Skeletal muscle cell (primary cell): ENCODE measurements at places on chromosomes 7 and 10.
A peak's percentile ranks its signal among the peaks of the same experiment; 100 is the strongest.

GRCh38 chr10:15725603-15726002 lies 5.9 kb upstream of the ITGA8 start:
- peak; percentile 13 for DNase-seq

- no peak for DNase-seq
These were observed 1.6 kb downstream of the POLR1F start for GRCh38 chr7:19707240-19707639.

GRCh38 chr10:110717781-110718589 lies 73.8 kb downstream of the RBM20 start:
- DNase-seq: no peak

DNA sequence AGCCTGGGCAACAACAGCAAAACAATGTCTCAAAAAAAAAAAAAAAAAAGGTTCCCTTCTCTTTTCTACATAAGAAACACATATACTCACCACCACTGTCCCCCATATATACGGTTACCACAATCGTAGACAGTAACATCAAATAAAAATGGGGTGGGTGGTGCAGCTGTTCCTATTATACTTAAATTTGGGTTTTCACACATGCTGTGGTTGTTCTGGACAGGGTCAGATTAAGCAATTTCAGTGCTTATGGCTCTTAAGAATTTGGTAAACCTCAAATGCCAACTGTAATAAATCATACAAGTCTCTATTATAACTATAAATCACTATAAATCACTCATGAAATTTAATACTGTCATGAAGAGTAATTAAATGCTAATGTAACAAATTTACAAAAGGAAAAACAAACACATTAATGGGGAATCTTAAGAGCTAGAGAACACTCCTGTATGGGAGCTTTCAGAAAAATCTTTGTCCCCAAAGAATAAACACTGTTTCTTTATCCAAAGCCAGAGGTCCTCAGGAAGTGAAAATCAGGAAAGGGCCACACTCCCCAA lies 143.6 kb downstream of the GLI3 start:
- no peak for DNase-seq

DNA sequence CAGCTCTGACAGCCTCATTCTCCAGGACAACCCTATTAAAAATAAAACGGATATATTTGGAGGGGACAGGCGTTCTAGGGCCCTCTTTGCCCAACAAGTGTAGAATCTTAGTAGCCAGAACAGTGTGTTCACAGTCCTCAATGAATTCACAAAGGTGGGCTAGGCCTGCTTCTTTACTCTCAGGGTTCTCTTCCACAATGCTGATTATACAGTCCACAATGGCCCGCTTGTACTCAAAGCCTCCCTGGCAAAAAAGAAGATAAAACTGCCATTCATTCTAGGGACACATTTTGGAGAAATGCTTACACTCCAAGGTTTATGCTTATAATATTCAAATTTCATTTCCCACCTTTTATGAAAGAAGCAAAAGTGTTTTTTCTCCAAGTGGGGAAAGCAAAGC lies 62.6 kb downstream of the MEST start:
- no peak for DNase-seq

GRCh38 chr7:17774716-17775288 lies 165.5 kb downstream of the SNX13 start:
- DNase-seq: no peak

DNA sequence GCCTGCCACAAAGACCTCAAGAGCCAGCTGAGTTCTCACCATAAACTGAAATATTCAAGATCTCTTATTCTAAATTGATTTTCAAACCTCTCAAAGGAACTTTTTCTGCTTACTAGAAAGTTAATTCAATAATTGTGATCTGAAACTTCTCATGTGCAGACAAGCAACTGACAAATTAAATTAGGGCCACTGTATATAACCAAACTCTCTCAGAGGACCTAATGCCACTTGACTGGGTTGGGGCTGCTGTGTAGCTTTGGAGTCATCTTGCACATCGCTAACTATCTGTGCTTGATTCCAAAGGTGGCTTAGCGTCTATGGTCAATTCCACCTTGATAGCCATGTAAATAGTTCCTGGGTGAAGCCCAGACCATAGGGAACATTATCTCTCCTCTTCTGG lies 345.2 kb downstream of the GPR37 start:
- DNase-seq: no peak

DNA sequence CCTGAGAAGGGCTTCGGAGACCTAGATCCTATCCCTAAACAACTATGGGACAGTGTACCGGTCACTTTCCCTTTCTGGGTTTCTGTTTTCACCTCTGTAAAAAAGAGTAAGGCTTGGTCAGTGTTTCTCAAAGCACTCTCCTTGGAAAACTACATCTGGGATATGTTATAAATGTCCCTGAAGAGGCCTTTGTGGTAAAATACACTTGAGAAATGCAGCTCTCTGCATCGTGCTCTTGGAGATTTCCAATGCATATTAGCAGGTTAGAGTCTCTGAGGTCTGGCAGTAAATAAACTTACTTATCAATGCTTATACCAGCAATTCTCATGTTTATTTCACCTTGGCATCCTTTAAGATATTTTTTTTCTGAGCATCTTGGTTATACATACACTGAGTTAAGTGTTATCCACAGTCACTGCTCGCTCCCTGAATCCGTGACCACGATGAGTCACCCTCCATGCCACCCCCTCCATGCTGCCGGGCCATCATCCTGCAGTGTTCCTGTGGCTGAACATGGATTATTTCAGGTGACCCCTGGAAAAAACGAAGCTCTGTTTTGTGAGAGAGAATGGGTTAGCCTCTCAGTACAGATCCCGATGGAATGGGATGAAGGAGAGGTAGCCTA lies 3.3 kb upstream of the TBXAS1 start:
- no peak for DNase-seq

DNA sequence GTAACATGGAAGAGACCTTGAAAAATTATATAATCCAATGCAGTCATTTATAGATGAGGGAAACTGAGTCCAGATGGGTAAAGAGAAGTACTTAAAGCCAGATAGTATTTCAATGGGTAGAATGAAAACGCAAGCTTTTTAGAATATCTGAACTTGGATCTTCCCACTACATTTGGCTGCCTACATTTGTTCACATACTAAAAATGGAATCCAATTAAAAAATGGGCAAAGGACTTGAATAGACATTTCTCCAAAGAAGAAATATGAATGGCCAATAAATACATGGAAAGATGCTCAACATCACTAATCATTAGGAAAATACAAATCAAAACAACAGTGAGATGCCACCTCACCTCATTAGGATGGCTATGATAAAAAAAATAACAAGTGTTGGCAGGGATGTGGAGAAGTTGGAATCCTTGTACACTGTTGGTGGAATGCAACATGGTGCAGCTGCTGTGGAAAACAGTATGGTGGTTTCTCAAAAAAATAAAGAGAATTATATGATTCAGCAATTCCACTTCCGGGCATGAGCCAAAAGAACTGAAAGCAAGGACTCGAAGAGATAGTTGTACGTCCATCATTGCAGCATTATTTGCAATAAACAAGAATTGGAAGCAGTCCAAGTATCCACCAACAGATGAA lies 188.0 kb downstream of the FRMD4A start:
- DNase-seq: no peak

- no peak for DNase-seq
These were observed 21.4 kb downstream of the DPCD start for GRCh38 chr10:101609481-101609880.

- peak; percentile 64 for DNase-seq
These were observed 219.5 kb upstream of the KCND2 start for GRCh38 chr7:120053390-120053961.
